ENCODE measurements at places on chromosomes 7 and 10. TPM values are rescaled to one million over a fixed set of nuclear protein-coding genes. Genes with fewer than 3 reads are reported as not detected.

DNA sequence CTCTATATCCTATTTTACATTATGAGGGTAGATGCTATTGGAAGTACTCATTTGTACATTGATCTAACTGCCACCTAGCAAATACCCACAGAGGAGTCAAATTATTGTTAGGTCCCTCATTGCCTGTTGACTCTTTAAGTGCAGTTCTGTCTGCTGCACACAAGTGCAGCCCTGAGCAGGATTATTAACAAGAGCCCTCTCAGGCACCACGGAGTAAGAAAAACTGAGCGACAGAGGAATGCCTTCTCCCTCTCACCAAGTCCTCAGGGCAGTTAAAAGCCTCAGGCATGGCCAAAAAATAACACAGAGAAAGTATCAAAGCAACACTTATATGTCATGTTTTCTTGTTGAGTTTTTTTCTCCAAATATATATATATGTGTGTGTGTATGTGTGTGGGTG lies 340.0 kb upstream of the NRG3 start:
- DNase-seq, result no peak

DNA sequence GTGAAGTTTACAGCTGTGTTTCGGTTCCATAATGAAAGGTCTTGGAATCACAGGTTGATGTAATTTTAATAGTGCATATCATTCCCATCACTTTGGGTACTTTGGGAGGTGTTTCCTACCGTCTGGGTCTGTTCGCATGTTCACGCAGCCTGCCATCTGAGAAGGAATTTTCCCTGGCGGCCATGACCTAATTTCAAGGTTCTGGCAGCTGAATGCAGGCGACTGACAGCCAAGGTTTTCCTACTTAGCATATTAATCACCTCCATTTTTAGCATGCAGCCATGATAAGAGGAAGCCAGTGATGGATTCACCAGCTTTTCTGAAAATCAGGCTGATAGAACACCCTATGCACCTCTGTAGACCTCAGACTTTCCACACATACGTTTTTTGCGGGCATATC lies 319.1 kb upstream of the TMEM229A start:
- no peak for DNase-seq

DNA sequence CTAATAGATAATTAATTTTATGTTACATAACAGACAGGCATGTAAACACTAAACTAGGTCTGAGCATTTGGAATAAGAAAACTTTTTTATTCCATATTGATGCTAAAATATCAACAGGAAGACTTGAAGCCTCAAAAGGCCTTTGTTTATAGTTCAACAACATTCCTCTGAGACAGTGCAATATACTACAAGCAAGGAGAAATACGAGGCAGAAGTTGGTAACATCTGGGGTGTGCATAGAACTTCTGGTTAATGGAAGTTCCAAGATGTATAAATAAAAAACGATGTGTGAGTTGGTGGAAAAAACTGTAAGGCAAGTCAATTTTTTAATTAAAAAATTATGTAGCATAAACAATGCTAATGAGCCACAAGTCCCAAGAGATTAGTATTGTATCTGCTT lies 139.6 kb downstream of the SKAP2 start:
- no peak for DNase-seq

TMEM130 gene
- total RNA-seq, result 0.33 TPM

GRCh38 chr10:128043259-128044045 lies 82.8 kb downstream of the MKI67 start:
- DNase-seq, result no peak
